A549 treated with Mapracorat at 1 μM for 4 hours (cell line): ENCODE measurements at places on chromosomes 4 and X. TPM values are rescaled to one million over a fixed set of nuclear protein-coding genes. Genes with fewer than 3 reads are reported as not detected.

Gene MID1IP1
- 21.5 to 35.1 TPM (median 30.3 TPM) in 5 replicates for total RNA-seq

Gene OTUD6A
- not detected in 5 replicates for total RNA-seq

Gene F8A1
- total RNA-seq, result 60.9 to 97.0 TPM (median 93.1 TPM) in 5 replicates

Gene CSAG1
- 0.26 to 0.92 TPM (median 0.43 TPM) in 4 of 5 replicates, not detected in the other for total RNA-seq

Gene JCHAIN
- 0.17 to 0.21 TPM (median 0.20 TPM) in 3 of 5 replicates, not detected in the others for total RNA-seq

Gene SEPTIN6
- total RNA-seq, result 9.6 to 12.6 TPM (median 10.9 TPM) in 5 replicates

Gene SHROOM2
- 0.73 to 0.89 TPM (median 0.88 TPM) in 5 replicates for total RNA-seq

Gene CACNA1F
- not detected in 5 replicates for total RNA-seq

Gene C1QTNF7
- not detected in 5 replicates for total RNA-seq

Gene ZNF718
- total RNA-seq, result 0.43 to 0.60 TPM (median 0.55 TPM) in 5 replicates

Gene UCP1
- not detected in 5 replicates for total RNA-seq

Gene TRIML2
- total RNA-seq, result 41.2 to 57.0 TPM (median 45.2 TPM) in 5 replicates

Gene DGKK
- not detected in 5 replicates for total RNA-seq

Gene GAGE10
- total RNA-seq, result not detected in 5 replicates

Gene LIMCH1
- 34.0 to 51.3 TPM (median 46.4 TPM) in 5 replicates for total RNA-seq
